ENCODE measurements at places on chromosomes 5 and 9.

GRCh38 chr9:34046784-34047379 is 1.8 kb downstream of the UBAP2 start:
- no peak for DNase-seq

- DNase-seq = no peak
These were observed 17.2 kb downstream of the ENHO start for GRCh38 chr9:34505370-34506120.

DNA sequence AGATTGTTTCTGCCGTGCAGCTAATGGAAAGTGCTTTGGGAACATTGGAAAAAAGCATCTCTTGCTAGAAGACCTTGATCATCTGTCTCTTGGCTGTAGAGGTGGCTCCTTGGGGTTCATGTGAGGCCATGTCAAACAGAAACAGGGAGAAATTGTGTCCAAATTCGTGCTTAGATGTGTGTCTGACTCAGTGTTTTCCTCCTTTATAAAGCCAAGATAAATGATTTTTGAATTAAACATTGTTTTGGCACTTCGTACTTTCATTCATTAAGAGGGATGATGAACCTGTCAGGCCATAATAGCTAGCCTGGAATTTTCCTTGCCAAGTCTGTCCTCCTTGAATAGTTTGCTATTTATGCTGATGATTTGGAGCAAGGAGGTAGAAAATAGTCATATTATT is 143.8 kb downstream of the FBXL7 start:
- DNase-seq = no peak

GRCh38 chr5:176618783-176619182 is 8.8 kb upstream of the GPRIN1 start:
- no peak for DNase-seq

- DNase-seq = peak; percentile 34
These were observed 36.4 kb downstream of the GLT6D1 start for GRCh38 chr9:135602789-135603481.
